H54 (cell line): ENCODE measurements at places on chromosomes 7 and 10.
A peak's percentile ranks its signal among the peaks of the same experiment; 100 is the strongest.

GRCh38 chr7:158348446-158348845 is 239.2 kb downstream of the PTPRN2 start:
- DNase-seq, result no peak

GRCh38 chr7:115094163-115094562 is 172.3 kb downstream of the MDFIC start:
- no peak for DNase-seq

DNA sequence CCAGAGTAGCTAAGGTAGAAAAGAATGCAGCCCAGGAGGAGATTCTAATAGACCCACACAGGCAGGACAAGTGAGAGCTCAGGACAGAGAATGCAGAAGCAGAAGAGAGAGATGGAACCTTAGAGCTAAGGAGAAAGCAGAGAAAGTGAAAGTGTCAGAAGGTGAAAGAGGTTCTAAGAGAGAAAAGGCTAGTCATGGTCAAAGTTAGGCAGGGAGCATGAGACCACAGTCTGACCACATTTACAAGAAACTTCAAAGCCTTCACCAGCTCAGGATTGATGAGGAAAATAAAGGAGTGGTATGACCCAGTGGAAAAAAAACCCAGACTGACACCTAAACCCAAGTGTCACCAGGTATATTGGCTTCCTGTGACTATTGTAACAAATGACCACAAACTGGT is 131.8 kb upstream of the WDR11 start:
- no peak for DNase-seq

- no peak for DNase-seq
These were observed 200.1 kb downstream of the DOCK4 start for GRCh38 chr7:112006071-112006470.

- peak; percentile 73 for DNase-seq
These were observed 1.1 kb downstream of the RRP12 start for GRCh38 chr10:97399843-97400545.

DNA sequence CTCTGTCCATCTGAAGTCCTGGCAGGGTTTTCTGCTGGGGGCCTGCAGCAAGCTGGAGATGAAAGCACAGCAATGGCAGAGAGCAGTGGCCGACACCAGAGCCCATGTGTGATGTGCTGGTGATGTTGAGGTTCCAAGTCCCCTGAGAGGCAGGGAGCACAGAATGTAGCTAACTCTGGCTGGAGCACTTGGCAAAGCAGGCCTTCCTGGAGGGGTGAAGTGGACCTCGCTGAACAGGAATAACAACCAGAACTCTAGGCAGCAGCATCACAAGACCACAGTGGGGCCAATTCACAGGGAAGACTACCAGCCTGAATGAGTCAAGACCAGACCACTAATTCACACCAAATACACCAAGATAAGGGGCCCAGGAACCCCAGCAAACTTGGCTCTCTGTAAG is 22.8 kb upstream of the MSMB start:
- no peak for DNase-seq

DNA sequence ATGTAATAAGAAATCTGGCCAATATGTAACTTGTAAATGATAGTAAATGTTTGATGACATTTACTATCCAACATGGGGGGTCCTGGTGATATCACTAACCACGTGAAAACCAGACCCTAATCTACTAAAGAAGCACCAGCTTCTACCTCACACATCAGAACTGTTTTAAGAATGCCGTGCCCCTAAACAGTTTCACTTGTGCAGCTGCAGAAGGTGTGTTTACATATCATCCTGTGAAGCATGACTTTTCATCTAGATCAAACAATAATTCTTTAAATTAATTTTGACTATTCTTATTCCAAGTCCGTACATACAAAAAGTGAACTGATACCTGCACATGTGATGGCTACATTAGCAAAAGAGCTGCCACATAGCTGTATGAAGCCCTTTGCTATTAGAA is 61.0 kb downstream of the STEAP1B start:
- DNase-seq, result no peak

- DNase-seq, result no peak
These were observed 299.4 kb downstream of the LRRTM3 start for GRCh38 chr10:67225226-67225625.

- no peak for DNase-seq
These were observed 110.2 kb downstream of the FZD1 start for GRCh38 chr7:91374321-91374989.

DNA sequence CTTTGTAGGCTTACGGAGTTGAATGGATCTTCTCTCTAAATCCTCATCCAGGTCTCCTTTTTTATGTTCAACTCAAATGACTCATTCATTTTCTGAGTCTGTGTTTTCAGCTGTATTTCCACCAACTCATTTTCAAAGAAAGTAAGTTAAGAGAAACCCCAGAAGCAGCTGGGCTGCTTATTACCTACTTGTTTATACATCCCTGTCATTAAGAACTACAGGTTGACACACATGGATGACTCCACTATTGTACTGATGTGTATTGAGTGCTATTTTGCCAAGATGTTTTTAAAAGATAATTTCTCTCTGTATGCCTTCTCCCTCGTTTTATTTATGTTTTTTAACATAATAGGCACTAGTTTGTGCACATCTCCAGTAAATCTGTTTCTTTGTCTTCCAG is 41.9 kb downstream of the DGKI start:
- no peak for DNase-seq

DNA sequence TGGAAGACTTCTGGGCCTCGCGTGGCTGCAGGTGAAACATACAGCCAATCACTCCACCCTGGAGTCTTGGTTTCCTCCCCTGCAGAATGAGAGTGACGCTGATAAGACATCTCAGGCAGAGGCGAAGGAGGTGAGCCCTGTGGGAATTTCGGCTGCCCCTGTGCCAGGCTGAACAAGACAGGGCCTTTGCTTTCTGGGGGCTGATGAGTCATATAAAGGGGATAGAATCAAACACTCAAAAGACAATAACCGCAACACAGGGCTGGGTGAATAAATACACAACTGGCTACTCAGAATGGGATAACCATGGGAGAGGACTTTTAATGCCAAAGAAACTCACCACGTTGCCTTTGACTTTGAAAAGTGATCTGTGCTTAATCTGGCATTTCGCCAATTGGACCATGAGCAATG is 143.8 kb downstream of the KCNMA1 start:
- no peak for DNase-seq

- peak; percentile 70 for DNase-seq
These were observed at the start of gene BCAP29 for GRCh38 chr7:107579885-107580715. TSS of gene BCAP29 (plus strand) at chr7:107580246. CDS start at chr7:107580773, 527 bp downstream.

DNA sequence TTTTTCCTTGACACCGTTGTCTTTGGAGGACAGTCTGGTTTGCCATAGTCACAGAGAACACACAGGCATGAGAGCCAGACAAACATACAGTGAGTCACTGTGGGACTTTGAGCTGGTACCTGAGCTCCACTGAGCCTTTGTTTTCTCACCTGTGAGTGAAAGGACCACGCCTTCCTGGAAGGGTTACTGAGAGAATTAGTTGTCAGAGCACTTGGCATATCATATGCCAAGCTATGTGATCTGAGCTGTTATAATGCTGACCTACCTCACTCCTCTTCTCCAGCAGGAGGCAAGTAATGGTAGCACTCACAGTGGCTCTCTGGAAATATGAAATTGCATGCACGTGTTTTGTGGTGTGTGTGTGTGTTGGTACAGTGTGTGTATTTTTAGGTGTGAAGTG is 59.7 kb downstream of the CXCL12 start:
- no peak for DNase-seq

GRCh38 chr7:40721342-40721949 is 586.6 kb downstream of the SUGCT start:
- DNase-seq, result no peak

- no peak for DNase-seq
These were observed 96.2 kb downstream of the SGMS1 start for GRCh38 chr10:50527442-50528043.

DNA sequence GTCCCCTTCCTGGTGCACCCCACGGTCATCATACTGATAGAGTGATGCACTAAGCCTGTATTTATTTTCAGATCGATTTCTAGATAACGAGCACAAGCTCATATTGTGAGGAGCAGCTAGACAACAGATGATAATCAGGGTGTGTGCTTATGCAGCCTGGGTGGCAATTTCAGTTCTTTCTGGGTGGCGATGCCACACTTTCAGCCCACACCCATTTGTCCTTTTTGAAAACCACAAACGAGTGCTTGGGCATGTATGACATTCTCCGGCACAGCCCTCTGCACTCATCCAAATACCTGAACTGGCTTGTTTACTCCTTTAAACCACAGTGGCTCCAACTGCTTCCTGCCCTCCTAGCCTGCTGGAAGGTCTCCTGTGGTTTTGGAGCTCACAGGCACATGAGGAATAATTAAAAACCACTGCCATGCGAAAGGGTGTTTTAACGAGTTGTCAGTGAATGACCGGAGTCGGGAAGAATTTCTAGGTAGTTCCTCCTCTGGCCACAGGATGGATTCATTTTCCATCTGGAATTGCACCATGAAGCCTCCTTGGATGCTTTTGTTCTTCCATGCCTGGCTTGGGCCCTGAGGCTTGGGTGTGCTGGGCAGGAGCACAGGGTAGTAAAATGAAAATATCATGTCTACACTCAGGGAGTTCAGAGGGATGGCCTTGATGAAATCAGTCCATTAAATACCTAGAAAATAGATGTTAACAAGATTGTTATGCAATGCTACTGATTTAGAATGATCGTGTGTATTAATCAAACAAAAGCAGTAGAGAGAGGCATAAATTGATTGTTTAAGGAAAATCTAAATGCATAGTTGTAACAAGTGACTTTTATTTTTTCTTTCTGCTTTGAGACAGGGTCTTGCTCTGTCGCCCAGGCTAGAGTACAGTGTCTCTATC is 52.4 kb upstream of the ITGB1 start:
- DNase-seq, result peak; percentile 42

- no peak for DNase-seq
These were observed 726 bp downstream of the MCU start for GRCh38 chr10:72692744-72692993.

DNA sequence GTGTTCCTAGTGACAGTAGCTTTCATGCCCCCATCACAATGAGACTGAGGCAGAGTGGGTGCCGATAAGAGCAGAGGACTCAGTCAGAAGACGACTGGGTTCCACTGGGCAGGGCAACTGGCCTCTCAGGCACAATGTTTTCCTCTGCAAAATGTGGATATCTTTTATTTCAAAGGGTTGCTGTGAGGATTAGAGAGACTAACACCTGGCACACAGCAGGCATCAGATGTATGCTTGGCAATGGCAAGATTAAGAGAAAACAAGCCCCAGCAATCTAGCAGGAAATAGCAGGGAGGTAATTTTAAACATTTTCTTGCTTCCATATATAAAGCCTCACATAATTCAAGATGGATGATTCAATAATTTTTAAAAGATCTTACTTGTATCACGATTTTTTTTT is 28.0 kb downstream of the SGMS1 start:
- no peak for DNase-seq

DNA sequence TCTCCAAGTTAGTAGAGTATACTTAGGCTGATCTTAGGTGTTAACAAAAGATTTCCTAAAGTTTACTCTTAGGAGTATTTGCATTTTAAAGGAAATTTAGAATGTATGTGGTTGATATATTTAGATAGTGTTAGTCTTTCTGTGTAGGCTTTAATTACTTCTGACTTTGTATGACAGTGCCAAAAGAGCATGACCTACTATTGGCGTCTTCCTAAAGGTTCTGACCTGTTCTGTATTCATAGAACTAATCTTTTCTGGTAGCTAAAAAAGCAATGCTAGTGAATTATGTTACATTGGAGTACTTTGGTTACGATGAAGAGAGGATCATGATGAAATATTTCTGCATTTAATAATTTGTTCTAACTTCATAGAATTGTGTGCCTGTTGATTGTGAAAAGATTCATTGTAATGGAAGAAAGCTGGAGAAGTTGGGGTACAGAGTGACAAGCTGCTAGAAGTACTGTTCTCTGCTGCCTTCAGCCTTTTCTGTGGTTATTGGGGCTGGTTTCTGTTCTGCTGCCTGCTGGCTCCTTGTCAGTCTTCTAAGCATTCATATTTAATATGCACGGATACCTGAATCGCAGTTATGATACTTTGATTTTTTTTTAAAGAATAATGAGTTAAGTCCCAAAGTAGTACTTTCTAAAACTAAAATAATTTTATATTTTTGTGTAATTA is 13.2 kb downstream of the WAC start:
- no peak for DNase-seq

DNA sequence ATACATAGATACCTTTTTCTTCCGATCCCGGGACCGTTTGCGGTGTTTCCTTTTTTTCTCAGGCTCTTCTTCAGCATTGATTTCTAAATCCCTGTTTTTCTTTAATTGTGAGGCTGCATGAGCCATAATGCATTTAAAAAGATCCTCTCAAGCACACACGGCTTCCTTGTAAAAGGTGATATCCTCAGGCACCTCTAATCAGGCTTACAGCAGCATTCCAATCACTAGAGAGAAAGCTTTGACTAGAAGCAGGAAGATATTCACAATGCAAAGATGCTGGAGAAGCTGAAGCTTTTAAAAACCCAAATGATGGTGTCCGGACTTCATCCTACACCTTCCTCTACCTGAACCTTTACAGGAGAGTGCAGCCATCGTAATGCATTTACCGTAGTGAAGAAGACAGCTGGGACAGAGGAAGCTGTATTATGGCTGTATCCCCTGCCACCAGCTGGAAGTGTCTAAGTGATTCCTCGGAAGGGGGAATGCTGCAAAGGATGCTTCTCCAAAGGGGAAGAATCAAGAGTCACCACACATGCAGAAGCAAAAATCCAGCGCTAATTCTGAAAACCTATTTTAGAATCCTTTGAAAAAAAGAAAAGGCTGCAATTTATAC is at the start of gene ANK3:
Gene ANK3 (minus strand): TSS at position 463 of the 613 bp plus-strand sequence. CDS start 337 bp downstream, at position 126.
- DNase-seq, result no peak

DNA sequence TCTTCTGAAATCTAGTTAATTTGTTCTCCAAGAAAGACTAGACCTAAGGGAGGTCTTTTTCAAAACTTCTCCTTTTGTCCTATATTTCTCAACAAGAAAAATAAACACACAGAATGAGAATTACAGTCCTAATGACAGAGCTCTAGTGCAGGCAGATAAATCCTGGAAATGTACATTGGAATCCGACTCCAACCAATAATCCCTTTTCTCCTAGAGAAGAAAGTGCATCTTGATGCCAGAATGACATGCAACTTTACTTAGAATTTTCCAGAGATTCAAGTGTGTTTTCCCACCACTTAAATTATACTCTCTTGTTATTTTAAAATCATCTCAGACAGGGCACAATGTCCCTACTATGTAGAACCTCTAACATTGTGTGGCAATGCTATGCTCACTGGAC is 68.2 kb downstream of the MET start:
- DNase-seq, result no peak

DNA sequence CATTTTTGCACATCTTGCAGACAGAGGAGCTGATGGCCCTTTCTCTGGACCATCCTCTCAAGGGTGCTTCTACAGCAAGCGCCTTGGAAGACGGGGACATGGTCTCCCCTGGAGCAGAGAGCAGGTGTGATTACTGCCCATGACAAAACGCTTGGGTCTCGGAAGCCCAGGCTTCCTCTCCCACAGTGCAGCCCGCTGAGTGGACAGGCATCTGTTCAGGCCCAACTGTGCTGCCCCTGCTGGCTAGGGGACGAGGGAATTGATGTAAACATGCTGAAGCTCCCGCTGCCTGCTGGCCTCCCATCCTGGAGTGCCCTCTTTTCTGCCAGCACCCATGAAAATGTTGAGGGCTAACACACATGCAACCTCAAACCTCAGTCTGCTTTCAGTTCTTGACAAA is 14.3 kb downstream of the IL15RA start:
- no peak for DNase-seq

GRCh38 chr10:58660575-58661255 is 148.0 kb downstream of the BICC1 start:
- no peak for DNase-seq
